ENCODE measurements at places on chromosomes 4 and X.

- DNase-seq, result no peak
These were observed 21.1 kb downstream of the RASL11B start for GRCh38 chr4:52883183-52883621.

DNA sequence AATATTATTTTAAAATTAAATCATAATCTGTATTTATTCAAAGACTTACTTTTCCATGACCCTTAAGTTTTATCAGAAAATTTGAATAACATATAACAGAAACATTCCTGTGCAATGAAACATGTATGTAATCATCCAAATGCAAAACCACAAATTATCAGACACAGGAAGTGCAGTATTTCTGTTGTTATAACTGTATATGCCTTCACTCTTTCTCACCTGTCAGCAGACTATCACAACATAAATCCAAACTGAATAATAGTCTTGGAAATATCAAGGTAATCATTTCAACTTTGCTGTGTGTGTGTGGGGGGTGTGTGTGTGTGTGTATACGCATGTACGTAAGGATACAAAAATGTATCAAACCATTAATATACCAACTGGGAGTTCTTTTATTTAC is 285.9 kb downstream of the SLC7A11 start:
- DNase-seq, result no peak

DNA sequence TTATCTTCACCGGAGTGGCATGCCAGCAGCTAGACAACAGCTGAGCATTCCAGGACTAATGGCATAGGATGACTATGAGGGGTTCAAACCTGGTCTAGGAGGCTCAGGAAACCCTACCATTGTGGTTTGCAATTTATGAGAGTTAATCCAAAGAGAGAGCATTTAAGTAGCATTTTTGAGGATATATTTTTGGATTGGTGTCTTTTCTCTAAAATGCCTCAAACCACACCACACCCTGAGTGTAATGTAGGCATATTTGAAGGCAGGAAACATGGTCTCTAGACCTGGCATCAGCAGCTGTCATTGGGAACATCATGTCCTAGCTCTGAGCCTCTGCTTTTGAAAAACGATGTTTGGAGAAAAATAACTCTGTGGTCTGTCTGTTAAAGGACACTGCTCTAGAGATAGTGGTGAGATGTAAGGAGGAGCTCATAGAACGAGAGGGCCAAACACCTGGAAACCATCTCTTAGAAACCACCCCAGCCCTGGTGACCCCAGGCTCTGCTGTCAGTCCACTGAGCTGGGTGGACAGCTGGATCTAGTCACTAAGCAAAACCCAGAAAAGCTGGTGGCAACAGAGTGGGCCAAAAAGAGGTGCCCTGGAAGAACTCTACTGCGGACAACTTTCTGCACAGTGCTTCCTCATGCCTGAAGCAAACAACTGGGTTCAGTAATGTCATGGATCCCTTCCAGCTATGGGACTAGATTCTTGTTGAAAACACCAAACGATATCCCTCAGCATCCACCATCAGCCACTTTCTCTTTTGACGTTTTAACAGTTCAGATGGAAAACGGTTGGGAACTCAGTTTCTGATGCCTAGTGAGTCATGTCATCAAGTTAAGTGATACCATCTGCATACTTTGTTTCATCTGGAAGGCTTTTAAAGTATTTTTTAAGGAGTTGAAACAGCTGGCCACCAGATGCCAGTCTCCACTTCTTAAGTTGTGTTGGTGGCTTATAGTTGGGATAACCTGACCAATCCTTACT is 100.2 kb upstream of the C1QTNF7 start:
- DNase-seq, result no peak

GRCh38 chr4:97582890-97583289 is 560.4 kb downstream of the STPG2 start:
- no peak for DNase-seq

DNA sequence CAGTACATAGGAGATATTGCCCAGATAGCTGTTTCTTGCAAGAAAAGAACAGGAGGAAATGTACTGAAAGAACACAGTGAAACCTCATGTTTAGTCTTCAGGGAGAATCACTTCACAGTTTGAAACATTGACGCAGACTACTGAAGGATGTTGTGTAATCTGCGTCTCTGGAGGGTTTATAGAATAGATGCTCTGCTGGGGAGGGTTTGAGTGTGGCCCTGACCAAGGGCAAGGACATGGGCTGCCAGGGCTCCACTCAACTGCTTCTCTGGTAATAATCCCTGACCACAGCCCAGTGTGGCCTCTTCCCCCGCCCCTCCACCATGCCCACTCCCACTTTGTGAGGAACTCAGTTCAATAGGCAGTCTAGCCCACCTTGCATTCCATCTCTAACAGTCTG is 15.8 kb upstream of the ACE2 start:
- DNase-seq, result no peak

DNA sequence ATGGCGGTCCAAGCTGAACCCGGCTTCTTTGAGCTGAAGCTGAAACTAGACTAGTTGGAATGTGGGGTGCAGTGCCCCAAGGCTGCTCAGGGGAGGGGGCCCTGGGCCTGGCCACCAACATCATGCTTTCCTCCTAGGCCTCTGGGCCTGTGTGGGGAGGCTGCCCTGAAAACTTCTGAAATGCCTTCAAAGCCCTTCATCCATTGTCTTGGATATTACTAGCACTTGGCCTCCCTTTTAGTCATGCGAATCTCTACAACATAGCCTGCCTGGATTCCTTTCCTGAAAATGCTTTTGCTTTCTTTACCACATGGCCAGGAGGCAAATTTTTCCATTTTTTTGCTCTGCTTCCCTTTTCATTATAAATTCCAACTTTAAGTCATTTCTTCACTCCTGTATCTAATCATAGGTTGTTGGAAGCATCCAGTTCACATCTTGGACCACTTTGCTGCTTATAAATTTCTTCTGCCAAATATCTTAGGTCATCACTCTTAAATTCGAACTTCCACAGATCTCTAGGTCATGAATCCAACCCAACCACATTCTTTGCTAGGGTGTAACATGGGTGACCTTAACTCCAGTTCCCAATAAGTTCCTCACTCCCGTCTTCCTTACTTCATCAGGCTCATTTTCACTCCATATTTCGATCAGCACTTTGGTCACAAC is 103.4 kb downstream of the DDIT4L start:
- no peak for DNase-seq

- no peak for DNase-seq
These were observed 189.5 kb upstream of the FAT4 start for GRCh38 chr4:125125276-125125675.

GRCh38 chrX:133897593-133898163 is 87.7 kb downstream of the GPC3 start:
- no peak for DNase-seq

Data from CD4-positive, alpha-beta T cell treated with Interleukin-17A for 4 hours (primary cell).